Activated T-cell treated with anti-CD3 and anti-CD28 coated beads for 4 hours (primary cell): ENCODE measurements at places on chromosomes 2 and 18.

DNA sequence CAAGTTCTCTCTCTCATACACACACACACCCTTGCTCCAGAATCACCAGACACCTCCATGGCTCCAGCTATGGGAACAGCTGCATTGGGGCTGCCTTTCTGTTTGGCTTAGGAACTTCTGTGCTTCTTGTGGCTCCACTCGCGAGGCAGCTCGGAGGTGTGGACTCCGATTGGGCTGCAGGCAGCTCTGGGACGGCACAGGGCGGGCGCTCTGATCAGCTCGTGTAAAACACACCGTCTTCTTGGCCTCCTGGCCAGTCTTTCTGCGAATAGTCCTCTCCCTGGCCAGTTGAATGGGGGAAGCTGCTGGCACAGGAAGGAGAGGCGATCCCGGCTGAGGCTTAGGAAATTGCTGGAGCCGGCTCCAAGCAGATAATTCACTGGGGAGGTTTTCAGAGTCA, 22.4 kb downstream of the FOSL2 start:
- DNase-seq, result no peak

DNA sequence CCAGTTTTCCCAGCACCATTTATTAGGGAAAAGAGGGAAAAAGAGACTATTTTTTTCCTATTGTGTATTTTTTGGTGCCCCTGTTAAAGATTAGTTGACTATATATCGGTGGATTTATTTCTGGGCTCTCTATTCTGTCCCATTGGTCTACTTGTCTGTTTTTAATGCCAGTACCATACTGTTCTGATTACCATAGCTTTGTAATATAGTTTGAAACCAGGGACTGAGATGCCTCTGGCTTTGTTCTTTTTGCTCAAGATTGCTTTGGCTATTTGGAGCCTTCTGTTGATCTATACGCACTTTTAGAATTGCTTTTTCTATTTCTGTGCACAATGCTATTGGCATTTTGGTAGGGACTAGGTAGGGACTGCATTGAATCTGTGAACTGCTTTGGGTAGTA, 151.7 kb downstream of the ADCYAP1 start:
- DNase-seq, result no peak

GRCh38 chr2:66582104-66582986, 147.4 kb downstream of the MEIS1 start:
- DNase-seq, result no peak

- DNase-seq, result no peak
Measured at GRCh38 chr2:152042636-152043615, 55.9 kb downstream of the CACNB4 start.

DNA sequence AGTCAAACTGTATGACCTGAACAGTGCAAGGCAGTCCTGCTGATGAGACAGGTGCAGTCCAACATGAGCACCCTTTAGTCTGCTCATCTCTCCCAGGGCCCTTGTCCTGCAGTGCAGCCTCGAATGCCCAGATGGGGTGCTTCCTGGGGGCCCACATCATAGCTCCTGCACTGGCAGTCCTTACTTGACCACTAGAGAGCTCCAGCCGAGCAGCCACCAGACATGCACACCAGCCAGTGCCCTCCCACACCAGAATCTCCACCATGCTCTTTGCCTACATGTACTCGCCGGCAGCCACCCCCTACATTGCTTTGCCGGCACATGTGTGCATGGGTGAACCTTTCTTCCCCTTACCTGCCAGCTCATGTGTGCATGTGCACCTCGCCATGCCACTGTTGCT, 188.8 kb upstream of the GULP1 start:
- DNase-seq, result no peak

- no peak for DNase-seq
Measured at GRCh38 chr18:2882201-2882600, 35.4 kb downstream of the EMILIN2 start.

GRCh38 chr2:46461011-46461674, 18.2 kb upstream of the TMEM247 start:
- peak; percentile 70 for DNase-seq

DNA sequence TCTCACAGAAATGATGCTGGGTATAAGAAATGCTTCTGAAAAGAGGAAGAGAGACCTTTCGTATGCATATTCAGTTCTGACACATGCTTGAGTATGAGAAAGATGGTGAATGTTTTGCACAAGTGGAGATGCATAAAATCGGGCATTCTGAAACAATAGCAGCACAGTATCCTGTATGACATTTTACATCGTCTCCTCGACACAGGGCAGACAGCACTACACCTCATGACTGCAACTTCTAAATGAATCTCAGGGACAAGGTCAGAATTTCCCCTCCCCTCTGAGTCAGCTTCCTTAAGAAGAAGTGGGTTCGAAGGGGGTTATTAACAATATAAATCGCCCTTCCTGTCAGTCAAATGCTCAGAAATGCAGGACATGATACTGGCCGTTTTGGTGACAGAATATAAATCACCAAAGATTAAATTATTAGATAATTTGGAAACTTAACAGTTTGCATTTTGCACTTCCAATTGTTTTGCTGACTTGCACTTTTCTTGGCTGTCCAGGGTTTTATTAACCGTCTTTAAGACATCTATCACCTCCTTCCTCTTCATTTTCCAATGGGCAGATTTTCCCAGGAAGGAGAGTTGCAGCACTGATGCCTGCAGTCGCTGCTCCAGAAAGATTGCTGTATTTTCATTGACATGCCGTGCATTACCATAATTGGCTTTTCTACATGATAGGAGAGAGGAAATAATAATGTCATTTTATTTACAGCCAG, 57.2 kb downstream of the TSHZ1 start:
- DNase-seq, result no peak

DNA sequence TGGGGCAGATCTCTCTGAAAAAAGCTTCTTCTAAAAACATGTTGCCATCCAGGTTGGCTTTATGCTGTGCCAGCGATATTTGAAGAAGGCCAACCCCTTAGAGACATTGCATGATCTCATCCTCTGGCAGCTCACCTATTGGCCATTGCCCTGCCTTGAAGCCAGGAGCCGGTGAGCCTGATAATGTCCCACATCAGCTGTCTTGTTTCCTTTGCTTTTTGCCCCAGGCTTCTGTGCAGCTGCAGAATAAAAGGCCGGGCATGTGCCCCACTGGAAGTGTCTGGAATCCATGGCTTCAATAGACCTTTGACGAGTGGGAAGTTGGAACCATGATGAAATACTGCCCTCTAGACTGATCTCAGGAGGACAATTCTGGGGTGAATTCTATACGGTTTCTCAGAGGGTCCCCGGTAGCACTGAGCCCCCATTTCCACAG, 523.5 kb upstream of the ZEB2 start:
- no peak for DNase-seq

DNA sequence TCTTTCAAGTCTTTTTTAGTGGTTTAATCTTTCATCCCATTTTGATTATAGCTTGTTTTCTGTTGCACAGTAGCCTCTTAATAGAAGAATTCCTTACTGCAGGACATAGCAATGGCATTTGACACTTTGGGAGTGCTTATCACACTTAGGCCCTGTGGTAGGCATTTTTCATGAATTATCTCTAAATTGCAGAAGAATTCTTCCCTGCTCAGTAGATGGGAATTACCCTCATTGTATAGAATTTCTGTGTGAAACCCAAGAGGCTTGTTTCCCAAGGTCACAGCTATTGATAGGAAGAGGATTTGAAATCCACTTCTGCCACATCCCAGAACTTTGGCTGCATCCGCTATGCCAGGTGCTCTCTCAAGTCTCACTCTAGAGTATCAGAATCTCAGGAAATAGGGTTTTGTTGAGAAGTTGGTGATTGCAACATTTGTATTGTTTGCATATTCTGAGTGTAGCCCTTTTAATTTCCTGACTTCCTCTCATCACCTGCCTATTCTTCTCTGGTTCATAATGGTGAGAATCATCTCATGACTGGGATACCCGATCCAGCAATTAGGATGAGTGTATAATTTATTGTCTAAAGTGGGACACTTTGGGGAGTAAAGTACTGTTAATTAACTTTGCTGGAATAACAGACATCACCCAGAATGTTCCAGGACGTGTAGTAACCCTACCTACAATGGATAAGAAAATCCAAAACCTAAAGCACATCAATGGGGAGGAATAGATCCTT, 255.2 kb upstream of the RASGRP3 start:
- no peak for DNase-seq

DNA sequence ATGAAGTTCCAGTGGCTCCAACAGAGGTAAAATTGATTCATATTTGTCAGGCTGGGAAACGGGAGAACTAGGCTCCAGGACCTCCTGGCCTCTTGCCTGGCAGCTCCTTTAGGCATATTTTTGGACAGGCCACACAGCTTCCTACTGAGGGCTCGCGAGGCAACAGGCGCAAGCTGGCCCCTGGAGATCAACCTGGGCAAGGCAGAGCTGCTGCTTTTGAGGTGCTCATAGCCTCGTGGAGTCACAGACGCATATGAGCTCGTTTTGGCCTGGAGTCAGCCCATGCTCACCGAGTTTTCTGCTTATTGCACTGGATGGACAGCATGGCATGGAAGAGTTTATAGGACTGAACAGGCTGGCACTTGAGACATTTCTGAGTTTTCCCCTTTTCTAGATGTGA, 97.7 kb downstream of the CAPN13 start:
- no peak for DNase-seq

- no peak for DNase-seq
Measured at GRCh38 chr2:231036131-231036530, 1.2 kb upstream of the C2orf72 start.

- no peak for DNase-seq
Measured at GRCh38 chr2:174568425-174568824, 29.2 kb downstream of the WIPF1 start.

DNA sequence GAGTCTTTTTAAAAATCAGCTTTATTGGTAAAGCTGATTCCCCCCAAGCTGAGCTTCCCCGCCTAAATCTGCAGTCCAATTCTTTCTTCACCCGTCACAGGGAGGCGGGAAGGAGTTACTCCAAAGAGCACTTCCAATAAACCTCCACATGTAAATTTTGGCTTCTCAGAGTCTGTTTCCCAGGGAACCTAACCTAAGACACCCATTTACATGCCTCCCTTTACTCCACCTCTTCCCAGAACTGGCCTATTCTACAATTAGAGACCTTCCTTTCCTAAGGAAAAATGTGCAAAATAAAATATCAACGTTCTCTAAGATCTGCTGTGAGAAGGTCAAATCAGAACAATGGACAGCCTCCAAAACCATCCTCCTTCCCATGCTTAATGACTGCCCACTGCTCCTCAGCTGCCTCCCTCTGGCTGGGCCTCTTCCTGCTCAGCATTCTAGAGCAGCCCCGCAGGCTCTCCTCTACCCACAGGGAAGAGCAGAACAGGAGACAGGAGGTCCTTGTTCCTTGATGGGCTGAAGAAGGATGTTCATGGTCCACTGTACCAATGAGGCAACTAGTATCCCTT, 63.6 kb downstream of the ONECUT2 start:
- no peak for DNase-seq

- no peak for DNase-seq
Measured at GRCh38 chr2:120301284-120301683, 44.7 kb upstream of the INHBB start.

- DNase-seq, result no peak
Measured at GRCh38 chr18:23460285-23461273, 7.5 kb downstream of the RIOK3 start.

DNA sequence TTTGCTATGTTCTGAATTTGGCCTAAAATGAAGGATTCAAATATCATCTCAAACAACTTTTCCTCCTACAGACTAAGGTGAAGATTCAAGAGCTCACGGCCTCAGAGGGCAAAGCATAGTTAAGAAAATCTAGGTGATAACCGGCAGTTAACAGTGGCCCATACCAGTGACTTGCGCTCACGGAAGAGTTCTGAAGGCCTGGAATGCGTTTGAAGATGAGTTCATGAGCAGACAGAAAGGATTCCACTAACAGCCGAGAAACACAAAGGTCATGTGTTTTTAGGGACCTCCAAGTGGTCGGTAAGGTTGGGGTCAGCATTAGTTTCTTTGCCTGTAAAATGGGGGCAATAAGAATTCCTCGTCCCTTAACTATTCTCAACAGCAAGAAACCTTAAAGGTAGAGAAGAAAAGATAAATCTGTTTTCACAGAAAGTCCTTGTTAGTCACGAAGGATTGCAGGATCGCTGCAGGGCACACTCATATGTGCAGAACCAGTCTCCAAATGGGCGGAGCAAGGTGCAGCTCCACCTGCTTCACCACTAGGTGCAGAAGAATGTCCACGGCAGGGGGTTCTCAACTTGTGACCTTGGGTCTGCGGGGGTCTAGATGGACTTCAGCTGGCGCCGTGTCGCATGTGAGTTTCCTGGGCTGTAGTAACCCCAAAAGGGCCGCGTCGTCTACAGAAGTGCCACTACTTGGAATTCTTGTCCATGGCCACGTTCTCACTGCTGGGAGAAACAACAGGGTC, 708 bp upstream of the RPIA start:
- DNase-seq, result peak; percentile 31

DNA sequence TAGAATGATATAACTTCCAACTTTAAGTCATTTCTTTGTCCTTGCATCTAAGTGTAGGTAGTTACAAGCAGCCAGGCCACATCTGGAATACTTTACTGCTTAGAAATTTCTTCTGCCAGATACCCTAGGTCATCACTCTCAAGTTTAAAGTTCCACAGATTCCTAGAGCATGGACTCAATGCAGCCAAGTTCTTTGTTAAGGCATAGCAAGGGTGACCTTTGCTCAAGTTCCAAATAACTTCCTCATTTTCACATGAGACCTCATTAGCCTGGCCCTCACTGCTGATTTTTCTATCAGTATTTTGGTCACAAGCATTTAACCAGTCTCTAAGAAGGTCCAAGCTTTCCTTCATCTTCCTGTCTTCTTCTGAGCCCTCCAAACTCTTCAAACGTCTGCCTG, 7.8 kb upstream of the UGT1A9 start:
- no peak for DNase-seq

DNA sequence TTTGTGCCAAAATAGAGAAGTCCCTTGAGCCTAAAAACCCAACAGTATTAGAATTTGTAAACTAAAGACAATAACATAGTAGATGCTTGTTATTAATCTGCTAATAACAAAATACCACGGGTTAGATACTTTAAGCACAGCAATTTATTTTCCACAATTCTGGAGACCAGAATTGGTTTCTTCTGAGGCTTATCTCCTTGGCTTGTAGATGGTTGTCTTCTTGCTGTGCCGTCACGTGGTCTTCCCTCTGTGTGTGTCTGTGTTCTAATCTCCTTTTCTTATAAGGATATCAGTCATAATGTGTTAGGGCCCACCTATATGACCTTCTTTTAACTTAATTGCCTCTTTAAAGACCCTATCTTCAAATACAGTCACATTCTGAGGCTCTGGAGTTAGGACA, 260.1 kb downstream of the CYRIA start:
- DNase-seq, result no peak

DNA sequence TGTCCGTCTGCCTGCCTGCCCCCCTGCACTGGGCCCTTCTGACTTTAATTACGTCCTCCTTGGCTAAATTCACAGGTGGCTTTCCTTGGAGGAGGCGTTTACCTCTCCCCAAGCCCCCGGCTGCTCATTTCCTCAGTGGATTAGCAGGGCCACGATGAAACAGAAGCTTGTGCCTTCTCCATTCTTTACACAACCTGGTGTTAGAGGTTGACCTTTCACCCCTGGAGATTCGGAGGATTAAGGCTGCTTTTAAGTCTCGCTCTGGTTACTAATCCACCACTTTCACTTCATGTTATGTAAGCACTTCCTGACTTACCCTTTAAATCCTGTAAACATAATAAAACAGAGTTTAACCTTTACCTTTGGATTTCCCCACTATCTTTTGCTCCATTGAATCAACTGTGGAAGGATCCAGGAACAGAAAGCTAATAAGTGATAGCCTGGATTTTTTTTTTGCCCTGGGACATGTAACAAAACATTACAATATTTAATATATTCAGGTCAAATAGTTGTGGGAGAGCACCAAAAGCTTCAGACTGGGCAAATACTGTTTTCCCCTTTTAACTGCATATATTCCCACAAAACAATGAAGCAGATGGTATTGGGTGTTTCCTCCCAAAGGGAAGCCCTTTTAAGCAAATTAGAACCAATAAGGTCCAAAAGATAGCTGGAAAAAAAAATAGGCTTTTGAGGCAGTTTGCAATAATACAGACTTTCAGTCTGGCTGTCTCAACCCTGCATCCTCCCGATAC, 370.2 kb downstream of the EN1 start:
- no peak for DNase-seq
